Stimulated activated CD8-positive, alpha-beta memory T cell treated with anti-CD3 and anti-CD28 coated beads, Interleukin-7, amount 100 ng/mL, for 24 hours (primary cell): ENCODE measurements at places on chromosomes 6 and 20.

- DNase-seq, result no peak
These were observed 67.4 kb upstream of the BMP2 start for GRCh38 chr20:6699921-6700562.

DNA sequence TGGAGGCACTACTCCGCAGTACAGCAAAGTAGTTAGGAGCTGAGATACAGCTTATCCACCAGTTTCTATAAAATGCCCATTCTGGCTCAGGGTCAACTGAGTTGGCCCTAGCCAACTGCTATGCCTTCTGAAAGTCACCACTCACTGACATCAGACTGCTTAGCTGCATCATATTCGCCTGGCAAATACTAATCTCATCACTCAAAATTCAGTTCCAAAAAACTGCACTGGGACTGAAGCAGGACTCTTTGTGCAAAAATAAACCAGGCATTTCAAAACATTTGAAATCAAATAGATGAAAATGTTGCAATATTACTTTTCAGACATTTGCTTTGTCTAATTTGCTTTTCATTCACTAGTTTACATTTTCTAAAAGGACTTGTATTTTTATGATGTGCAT, 230.0 kb downstream of the ALDH8A1 start:
- no peak for DNase-seq

DNA sequence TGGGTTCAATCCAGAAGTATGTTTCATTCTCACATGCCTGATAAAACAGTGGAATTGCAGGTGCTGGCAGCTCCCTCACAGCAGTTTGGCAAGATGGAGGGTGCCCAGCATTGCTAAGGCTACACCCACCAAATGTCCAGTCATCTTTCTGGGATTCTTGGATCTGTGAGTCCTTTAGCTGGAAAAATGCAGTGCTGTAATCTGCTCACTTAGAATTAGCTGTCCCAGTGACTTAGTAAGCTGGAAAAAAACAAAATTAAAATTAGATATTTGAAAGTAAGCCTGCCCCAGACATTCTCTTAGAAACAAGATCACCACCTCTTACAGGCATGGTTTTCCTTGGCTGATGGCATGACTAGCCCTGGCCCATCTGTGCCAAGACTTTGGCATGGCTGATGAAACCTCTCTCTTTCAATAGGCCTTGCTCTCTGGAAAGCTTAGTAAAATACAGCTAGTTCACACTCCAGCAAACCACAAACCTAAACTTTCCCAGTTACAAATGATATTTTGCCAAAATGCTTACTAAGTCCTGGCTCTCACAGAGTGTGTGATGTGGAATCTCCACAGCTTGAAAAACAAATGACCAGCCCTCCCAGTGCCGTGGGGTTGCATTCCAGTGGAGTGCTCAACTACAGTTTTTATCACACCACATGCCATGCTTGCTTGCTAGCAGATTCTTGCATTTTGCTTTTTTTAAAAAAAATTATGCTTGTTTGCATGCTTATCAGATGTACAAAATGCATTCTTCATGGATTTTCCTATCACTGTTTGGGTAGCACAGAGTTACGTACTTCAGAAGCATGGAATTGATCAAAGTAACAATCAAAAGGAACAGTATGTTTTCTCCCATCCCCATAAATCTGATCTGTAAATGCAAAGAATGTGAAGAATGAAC, 261.5 kb downstream of the EYA4 start:
- no peak for DNase-seq

DNA sequence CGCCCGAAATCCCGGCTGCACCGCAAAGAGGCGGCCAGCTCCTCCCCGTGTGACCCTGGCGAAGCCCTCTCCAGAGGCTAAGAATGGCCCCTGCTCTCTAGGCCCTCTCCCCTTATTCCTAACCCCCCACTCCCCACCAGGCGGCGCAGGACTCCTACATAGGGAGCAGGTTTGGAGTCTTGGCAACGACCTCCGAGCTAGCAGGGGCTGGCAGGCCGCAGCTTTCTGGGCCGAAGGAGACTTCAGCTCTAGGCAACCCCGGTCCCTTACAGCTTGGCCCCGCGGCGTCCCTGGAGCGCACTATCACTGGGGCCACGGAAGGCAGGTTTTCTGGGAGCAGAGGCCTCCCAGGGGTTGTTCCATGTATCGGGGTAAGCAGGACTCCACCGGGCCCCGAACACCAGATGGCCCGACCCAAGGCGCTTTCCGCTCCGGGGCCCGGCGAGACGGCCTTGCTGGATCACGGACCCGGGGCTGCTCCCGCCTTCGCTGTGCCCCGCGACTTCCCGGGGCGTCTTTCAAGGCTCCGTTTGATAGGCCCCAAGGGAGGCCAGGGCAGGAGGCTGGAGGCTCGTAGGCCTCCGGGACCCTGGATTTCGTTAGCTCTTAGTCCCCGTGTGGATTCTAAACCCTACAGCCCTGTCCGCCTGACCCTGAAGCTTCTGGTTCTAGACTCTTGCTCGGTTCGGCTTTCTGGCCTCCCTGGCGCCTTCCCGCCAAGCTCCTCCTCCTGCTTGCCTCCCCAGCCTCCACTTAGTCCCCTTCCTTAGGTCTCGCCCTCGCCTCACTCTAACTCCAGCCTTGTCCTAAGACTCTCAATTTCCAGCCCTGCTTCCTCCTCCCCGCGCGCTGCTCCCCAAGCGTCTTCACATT, 1.9 kb downstream of the SLC32A1 start:
- DNase-seq, result no peak

DNA sequence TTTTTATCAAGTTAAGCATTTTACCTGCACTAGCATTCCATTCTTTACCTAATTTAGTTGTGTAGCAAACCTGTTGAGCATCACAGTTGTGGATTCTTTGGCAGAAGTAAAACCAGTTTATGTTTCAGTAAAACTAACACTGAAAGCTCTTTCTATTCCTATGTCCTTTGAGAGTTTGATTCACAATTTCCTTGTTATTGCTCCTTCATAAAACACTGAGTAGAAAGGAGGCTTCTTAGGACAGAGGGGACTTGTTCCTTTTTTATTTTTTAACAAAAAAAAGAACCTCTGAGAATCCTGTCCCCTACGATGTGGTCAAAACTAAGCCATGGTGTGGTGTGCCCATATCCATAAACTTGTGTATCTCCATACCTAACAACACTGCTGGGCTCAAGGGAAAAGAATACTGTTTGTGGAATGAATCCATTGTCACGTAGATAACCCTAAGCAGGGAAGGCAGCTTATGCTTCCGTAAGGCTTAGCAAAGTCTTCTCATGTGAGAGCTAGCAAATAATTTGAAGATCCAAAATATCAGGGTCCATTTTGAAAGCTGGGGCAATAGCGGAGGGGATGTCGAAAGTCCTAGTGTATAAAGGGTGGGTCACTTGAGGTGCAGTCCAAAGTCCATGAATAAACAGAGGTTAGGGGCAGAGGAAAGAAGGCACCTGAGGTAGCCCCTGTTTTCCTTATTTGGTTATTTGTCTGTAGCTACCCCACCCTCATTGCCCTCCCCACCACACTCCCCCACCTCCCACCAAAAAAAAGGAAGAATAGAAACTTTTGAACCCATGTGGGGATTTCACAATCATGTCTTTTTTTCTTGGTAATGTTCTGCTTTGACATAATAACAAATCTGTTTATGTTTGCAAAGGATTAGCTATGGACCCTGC, 71.0 kb downstream of the PLAGL1 start:
- no peak for DNase-seq

DNA sequence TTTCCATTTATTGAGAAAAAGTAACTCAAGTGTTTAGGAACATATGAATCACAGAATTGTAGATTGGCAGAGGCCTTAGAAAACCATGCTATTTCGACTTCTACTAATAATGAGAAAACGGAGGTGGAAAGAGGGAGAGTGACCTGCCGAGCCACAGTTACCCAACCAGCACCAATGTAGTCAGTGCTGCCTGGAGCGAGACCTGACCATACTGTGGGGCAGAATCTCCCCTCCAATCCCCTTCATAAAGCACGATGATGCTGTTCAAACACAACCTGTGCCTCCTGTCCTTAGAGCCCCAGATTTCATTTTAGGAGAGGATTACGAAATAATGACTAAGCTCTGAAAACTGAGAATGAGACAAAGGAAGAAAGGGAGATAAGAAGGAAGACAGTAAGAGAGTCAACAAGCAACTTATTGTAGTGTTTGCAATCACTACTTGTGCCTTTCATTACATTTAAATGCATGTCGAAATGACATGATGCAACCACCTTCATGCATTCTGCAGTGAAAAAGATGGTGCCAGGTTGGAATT, 70.6 kb downstream of the ATXN1 start:
- DNase-seq, result no peak

GRCh38 chr6:33619166-33619840, 1.8 kb upstream of the ITPR3 start:
- no peak for DNase-seq

DNA sequence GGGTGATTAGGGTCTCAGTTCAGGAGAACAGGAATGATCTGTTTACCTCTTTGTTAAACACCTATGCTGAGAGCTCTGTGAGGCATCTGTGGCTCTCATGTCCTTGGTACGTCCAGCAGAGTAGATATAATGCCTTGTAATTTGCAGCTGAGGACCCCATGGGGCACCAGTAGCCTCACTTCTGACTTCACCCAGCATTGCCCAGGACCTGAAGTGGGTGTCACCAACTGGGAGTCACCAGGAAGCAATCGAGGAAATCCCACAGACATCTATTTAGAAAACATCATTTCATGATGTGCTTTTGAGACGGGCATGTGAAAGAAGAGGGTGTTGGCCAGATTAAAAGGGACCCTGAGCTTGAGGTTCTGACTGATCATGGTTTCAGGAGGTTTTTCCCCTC, 8.8 kb downstream of the EDN3 start:
- no peak for DNase-seq

DNA sequence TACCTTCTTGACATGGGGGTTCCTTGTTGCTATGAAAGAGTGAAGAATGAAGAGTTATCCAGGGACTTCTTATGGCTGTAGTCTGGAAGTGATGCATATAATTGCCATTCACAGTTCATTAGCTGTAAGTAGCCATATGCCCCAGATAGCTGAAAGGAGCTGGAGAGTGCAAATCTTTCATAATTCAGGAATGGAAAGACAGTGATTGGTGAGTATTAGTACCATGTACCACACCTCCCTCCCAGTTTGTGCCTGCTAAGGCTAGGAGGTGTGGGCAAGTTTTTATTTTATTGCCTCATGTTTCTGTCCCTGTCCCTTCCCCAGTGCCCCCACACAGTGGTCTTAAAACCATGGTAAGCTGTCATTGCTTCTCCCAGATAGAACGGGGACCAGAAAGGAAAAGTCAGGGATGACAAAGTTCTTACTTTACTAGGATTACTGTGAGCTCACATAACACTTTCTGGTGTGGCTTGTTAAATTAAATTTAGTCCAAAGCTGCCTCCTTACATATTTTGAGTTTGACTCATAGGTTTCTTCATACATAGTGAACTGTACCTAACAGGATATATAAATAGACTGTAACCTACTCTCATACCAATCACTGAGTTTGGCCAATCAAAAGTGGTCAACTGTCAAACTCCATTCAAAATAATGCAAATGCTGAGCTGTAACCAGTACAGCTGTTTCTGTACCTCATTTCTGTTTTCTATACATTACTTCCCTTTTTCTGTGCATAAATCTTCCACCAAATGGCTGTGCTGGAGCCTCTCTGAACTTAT, 119.4 kb downstream of the RFPL4B start:
- DNase-seq, result no peak

GRCh38 chr6:17396256-17396655, 2.9 kb downstream of the CAP2 start:
- no peak for DNase-seq

GRCh38 chr20:10034717-10035571, at the start of gene ANKEF1:
Gene ANKEF1, plus strand, starts transcription at chr20:10034987. Its CDS starts 3,315 bp downstream, at chr20:10038302.
- DNase-seq, result peak; percentile 32

DNA sequence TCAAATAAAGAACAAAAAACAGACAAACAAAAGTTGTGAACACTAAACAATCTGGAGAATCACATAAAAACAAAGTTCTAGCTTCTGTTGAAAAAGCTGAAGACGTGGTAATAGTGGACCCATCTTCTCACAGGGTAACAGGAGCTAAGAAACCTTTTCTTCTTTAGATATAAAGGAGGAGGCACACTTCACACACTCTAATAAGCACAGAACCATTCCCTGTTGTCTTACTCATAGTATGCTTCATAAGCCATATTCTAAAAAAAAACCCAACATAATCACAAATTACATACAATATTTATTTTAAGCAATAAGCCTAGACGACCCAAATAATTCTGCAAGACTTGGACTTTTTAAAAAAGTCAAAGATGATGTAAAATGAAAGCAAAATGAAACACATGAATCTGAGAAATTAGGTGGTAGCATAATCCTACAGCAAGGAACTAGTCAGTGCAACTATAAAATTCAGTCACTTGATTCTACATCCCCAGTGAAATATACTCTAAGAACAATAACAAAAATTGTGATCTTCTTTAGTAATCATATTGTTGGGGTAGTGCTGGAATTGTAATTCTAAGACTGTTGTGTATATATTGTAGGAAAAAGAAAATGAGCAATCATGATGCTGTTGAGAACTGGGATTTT, 15.6 kb downstream of the SRPK1 start:
- DNase-seq, result no peak

GRCh38 chr6:31479151-31479932, 18.6 kb upstream of the MICB start:
- DNase-seq, result no peak

DNA sequence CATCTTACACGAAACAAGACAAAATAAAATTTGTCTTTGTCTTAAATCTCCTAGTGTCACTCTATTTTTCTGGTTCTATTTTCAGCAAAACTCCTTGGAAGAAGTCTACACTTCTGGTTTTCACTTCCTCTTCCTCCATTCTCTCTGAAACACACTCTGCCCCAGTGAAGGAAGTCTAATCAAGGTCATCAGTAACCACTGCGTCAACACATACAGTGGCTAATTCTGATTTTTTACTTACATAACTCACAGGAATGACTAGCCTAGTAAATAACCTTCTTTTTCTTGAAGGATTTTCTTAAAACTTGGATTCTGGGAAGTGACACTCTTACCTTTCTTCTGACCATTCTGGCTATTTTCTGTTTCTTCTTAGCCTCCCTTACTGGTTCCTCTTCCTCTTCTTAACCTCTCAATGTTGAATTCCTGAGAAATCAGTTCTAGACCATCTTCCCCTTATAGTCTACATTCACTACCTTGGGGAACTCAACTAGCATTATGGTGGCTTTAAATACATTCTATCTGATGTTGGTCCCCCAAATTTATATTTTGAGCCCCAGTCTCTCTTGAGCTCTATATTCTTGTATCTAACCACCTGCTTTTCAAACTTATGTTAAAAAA, 37.5 kb downstream of the AIG1 start:
- no peak for DNase-seq

DNA sequence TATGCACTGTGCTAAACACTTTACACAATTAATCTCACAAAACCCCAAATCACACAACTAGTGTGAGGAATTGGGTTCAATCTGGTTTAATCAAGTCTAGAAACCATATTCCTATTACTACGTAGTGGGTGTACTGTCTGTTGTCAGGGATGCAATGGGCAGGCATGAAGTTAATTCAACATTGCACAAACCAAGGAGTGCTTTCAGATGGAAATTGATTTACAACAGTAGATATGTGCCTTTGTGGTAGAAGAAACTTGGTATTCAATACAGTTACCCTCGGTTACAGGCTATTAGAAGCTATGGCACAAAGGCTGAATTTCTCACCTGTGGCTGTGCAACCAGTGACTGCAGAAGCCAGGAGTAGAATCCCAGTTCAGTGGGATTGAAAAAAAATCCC, 157.8 kb downstream of the CLIC5 start:
- no peak for DNase-seq
